KG1 (cell line): ENCODE measurements at places on chromosomes 13 and 19.
A peak's percentile ranks its signal among the peaks of the same experiment; 100 is the strongest.

- DNase-seq: no peak
Measured at GRCh38 chr13:41416276-41416675, 41.1 kb upstream of the RGCC start.

DNA sequence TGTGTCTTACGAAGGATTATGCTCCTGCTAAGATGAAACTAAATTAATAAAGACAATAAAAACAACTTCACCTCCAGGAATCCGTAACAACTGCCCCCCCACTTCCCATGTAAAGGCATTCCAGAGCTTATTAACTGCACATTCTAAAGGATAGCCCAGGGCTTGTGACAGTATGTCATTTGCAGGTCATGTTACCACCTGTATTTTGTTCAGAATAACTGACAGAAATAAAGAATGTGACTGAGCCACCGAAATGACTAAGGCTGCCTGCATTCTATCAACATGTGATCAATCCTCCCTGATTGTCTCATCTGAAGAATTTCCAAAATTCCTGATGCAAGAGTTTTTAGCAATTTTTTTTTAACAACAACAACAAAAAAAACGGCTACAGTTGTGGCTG is 117.2 kb downstream of the MIPEP start:
- DNase-seq: no peak

DNA sequence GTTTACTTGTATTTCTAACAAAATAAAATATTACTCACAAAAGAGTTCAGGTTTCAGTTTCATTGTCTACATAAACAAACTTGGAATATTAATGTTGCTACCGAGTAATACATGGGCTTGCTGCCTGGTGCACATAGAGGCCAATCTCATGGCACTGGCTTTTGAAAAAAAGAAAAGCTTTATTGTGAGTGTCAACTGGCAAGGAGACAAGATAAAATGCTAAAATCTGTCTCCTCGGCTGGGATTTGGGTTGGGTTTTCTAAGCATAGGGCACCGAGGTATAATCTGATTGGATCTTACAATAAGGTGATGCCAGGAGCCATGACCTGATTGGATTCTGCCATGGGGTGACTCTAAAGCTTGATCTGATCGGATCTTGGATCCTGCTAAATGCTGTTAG is 1519.9 kb upstream of the MIR17HG start:
- DNase-seq: no peak

- peak; percentile 14 for DNase-seq
Measured at GRCh38 chr19:16041299-16041990, 34.9 kb upstream of the TPM4 start.

DNA sequence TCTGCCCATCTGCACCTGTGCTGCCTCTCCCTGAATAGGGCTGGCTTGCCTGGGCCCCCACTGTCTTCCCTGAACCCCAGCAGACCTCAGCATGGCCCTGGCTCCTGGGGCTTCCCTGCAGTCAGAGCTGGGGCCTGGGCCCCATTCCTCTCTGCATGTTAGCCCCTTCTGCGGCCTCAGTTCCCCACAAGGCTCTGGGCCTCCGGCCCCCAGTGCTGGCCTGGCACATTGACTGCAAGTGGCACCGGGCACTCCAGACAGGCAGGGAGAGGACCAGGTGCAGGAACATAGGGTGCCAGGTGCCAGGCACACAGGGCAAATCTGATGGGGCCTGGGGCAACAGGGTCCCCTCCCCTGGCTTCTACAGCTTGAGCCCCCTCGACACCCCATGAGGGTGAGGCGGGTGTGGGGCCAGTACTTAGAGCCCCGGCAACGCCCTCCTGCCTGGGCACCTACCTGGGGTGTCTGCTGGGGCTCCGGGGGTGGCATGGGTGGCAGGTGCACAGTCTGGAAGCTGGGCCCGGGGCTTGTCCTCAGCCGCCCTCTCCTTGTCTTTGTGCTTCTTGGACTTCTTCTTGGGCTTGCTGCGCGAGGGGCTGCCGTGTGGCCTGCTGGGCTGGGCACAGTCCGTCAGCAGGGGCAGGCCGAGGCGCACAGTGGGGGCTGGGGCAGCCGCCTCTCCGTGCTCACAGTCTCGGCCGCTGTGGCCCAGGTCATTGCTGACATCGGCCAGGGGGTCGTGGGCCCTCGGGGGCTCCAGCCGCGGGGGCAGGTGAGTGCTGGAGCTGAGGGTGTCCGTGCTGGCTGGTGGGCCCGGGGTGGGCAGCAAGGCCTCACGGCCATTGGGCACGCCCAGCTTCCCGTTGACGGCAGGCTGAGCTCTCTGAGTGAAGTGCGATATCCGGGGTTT is 12.3 kb upstream of the ISYNA1 start:
- DNase-seq: no peak

- DNase-seq: no peak
Measured at GRCh38 chr19:2287585-2288337, 5.8 kb upstream of the PEAK3 start.

DNA sequence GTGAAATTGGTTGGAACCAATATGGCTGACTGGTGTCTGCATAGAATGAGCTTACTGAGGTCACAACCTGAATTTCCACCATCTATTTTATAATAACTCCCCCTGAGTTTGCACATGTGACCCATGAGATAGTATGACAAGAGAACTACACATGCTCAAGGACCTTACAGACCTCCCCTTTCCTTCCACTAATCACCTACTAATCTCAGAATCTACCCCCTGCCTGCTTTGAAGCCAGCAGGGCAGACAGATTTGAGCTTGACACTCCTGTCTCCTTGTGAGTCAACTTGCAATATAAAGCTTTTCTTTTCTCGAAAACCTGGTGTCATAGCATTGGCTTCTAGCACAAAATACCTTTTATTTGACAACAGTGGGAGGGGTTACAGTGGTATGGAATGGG is 248.4 kb downstream of the RFC3 start:
- DNase-seq: no peak

DNA sequence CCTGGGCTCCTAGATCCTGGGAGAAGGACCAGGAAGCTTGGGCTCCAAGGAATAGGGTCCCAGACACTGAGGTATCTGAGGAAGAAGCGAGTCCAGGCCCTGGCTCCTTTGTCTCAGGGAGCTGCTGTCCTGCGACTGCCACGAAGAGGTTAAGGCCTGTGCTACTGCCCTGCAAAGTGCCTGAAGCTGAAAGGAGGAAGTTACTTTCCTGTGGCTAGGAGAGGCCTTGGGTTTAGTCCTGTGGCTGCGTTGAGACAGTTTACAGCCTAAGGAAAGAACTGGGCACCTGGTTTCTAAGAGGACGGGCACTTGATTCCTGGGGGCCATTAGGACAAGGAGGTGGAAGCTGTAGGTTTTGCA is 2.8 kb downstream of the MYADM start:
- DNase-seq: peak; percentile 69

- no peak for DNase-seq
Measured at GRCh38 chr13:95160112-95160906, 140.9 kb downstream of the ABCC4 start.

DNA sequence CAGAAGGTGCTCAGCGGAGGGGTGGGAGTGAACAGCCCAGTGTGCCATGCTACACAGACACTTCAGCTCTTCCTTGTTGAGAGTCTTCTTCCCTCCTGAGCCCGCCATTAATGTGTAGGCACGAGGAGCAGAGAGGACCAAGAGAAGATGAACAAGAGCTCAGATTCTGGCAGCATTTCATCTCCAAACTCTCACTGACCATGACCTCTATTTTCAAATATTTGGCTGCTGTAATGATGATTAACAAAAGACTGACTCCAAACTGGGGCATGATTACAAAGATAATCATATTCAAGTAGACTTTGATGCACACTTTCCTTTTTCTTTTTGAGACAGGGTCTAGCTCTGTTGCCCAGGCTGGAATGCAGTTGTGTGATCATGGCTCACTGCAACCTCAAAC is 236.5 kb downstream of the DCLK1 start:
- no peak for DNase-seq
